Colonic mucosa (tissue), 4 donors: ENCODE measurements at places on chromosomes 1 and 21. TPM values are rescaled to one million over a fixed set of nuclear protein-coding genes. Genes with fewer than 3 reads are reported as not detected.

- H3K27ac ChIP-seq, result no peak overlapping the region
- H3K4me3 ChIP-seq, result no peak overlapping the region
- H3K36me3 ChIP-seq, result no peaks in the 10 kb centered on the region
- no peaks in the 10 kb centered on the region for H3K27me3 ChIP-seq
Measured at GRCh38 chr1:215104283-215104682, 21.7 kb downstream of the KCNK2 start.

DNA sequence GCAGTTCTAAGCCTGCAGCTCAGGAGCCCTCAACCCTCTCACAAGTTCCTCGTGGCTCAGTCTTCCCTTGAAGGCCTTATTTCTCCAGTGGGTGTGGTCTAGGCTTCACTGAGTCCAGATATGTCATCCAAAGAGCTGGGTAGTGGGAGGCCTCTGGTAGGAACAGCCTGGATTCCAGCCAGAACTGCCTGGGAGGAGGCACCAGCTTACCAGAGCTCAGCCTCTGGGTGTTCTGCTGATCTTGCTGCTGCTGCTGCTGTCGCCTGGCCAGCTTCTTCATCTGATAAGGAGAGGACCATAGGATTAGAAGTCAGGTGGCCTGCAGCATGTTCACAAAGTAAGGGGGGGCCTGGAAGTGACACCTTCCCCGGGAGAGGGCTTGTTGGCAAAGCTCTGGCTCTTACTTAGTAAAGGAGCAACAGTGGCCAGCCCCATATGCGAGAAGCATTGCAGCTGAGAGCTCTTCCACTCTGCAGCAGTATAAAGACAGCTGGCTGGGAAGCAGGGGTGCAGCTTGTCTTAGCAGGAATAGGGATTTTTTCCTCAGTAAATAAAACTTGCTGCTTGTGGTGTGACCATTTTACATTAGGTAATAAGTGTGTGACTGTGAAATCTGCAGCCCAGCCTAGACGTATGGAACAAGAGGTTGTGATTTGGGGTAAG, 148.5 kb downstream of the LMX1A start:
- H3K4me1 ChIP-seq, result no peaks in the 10 kb centered on the region
- no peaks in the 10 kb centered on the region for H3K27me3 ChIP-seq

DNA sequence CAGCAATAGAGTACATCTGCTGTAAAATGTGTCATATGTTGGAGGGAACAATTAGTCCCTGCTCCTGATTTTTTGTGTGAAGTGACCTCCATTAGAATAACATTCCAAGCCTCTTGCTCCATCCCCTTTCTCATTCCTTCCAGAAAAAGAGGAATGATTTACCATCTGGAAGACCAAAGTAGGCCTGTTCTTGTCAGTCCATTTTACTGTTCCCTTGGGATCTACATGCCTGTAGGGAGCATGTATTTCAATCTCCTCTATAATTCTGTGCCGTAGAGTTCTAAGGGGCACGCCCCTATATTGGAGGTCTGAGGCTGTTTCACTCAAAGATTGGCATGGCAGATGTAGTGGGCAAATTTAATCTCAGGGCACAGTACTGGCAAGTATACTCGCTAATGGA, 48.8 kb upstream of the MAN1A2 start:
- H3K27ac ChIP-seq, result no peak overlapping the region
- H3K27me3 ChIP-seq, result no peaks in the 10 kb centered on the region
- H3K4me1 ChIP-seq, result no peaks in the 10 kb centered on the region
- no peak overlapping the region for H3K4me3 ChIP-seq
- no peaks in the 10 kb centered on the region for H3K36me3 ChIP-seq

GRCh38 chr1:70809069-70809468, 238.5 kb downstream of the PTGER3 start:
- H3K27me3 ChIP-seq, result no peaks in the 10 kb centered on the region
- H3K36me3 ChIP-seq, result no peaks in the 10 kb centered on the region
- no peak for DNase-seq
- no peak overlapping the region for H3K27ac ChIP-seq

DNA sequence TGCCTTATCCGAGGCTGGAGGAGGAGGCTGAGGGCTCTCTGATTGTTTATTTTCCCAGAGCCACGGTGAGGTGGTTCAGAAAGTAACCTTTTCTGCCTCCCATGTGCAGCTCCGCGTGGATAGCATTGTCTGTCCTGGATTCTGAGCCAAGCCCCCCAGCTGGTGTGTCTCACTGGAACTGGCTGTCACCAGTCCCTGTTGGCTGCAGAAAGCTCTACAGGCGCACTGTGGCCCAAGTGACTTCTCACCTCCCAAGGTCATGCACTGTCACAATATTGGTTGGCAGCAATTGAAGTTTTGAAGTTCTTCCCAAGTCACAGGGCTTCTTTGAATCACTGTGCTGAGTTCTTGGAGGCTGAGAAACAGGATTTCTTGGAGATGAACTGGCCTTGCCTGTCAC, 8.2 kb downstream of the BMP8A start:
- no peak overlapping the region for H3K27ac ChIP-seq
- H3K4me1 ChIP-seq, result no peaks in the 10 kb centered on the region
- H3K27me3 ChIP-seq, result no peaks in the 10 kb centered on the region
- DNase-seq, result no peak
- H3K4me3 ChIP-seq, result no peak overlapping the region

DNA sequence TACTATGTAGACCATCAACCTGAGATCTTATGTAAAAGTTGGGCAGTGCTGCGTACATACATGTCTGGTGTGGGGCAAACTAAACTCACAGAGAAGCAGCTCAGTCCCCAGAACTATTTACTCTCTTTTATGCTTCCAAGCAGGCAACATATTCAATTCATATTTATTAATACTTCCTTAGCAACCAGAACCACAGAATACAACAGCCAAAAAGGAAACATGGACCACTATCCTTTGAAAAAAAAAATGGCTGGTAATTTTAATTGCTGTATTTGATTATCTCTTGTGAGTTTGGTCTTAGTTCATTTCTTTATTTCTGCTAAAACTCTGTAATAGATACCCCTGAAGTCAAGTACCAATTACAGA, 1.5 kb upstream of the PPP1R15B start:
- H3K4me3 ChIP-seq, result no peak overlapping the region
- no peak overlapping the region for H3K27ac ChIP-seq

DNA sequence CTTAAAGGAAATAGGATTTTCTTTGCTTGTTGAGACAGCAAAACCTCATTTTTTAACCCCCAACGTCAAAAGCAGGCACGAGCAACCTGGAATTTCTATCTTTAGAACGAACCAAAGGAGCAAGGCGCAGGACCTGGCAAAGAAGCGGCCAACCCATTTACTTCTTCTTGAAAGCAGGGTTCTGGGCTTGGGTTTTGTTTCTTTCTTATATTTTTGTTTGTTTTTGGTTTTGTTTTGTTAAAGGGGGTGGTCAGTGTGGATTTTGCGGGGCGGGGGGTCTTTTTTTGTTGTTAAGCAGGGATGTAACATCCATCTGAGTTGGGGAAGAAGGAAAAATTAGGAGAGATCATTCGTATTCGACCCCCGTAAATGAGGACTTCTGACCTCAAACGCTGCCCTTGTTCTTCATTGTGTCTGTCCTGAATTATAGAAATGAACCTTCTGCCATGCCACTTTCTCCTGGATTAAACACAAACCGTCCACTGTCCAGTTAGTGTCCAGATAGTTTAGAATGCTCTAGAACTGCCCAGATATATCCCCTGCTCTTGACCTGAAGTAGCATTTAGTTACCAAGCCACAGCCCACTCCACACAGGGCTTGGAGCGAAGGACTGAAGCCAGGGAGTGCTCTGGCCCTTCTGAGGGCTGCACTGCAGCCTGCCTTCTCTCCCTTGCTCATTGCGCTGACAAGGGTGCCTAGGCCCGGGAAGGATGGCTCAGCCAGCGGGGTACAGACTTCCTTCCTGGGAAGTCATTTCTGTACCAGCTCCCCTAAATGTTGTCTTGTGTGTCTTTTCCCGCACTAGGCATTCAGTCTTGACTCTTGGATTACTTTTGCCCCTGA, 909 bp upstream of the APP start:
- no peaks in the 10 kb centered on the region for H3K36me3 ChIP-seq
- H3K4me1 ChIP-seq, result no peaks in the 10 kb centered on the region
- peak overlapping the region; percentile 90 for H3K4me3 ChIP-seq
- no peak for DNase-seq
- no peak overlapping the region for H3K27ac ChIP-seq

DNA sequence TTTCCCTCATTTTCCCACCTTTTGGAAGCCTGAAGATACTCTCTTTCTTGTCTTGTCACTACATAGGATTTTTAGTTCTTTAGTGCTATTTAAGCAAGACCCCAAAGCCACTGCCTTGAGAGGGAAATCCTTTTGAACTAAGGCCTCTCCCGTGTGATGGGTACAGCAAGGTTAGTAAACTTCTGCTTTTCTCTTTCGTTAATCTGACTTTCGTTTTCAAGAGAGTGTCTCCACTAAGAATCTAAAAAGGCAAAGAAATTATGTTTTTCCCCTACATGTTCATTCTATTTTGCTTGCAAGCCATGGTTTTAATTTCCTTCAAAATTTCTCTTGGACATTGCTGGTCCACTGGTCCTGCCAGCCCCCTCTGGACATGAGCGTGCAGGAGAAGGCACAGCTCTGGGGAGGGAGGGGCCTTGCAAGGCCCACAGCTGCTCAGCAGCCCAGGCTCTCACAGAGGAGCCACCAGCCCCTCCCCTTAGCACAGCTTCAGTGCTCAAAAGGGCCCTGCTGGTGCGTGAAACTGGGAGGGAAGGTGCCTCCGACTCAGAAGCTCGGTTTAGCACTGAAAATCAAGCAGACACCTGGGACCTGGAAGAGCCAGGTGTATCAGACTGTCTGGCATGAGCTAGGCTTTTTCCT, 210.9 kb upstream of the GALNT2 start:
- H3K27me3 ChIP-seq, result no peaks in the 10 kb centered on the region
- no peak overlapping the region for H3K4me3 ChIP-seq
- H3K27ac ChIP-seq, result no peak overlapping the region

- H3K27me3 ChIP-seq, result no peaks in the 10 kb centered on the region
- no peak overlapping the region for H3K27ac ChIP-seq
- no peak for DNase-seq
- H3K4me1 ChIP-seq, result no peaks in the 10 kb centered on the region
- no peaks in the 10 kb centered on the region for H3K36me3 ChIP-seq
- no peak overlapping the region for H3K4me3 ChIP-seq
Measured at GRCh38 chr1:167666416-167666815, 36.4 kb downstream of the RCSD1 start.

- no peaks in the 10 kb centered on the region for H3K36me3 ChIP-seq
- no peaks in the 10 kb centered on the region for H3K27me3 ChIP-seq
- no peak overlapping the region for H3K4me3 ChIP-seq
- no peaks in the 10 kb centered on the region for H3K4me1 ChIP-seq
Measured at GRCh38 chr1:68347415-68347814, 102.3 kb downstream of the RPE65 start.

- H3K27ac ChIP-seq, result no peak within 1 kb of the TSS
- no peaks in the 10 kb centered on the region for H3K27me3 ChIP-seq
- H3K36me3 ChIP-seq, result no peaks in the 10 kb centered on the region
- peak within 1 kb of the TSS; percentile 68 for H3K4me3 ChIP-seq
- H3K4me1 ChIP-seq, result peaks cover 4% of the 10 kb centered on the region
Measured at GRCh38 chr1:40665335-40666171, at the start of gene RIMS3. TSS of gene RIMS3 (minus strand) at chr1:40665682. CDS start at chr1:40641925, 23,757 bp downstream.

- no peak for DNase-seq
- no peak overlapping the region for H3K27ac ChIP-seq
- H3K4me1 ChIP-seq, result no peaks in the 10 kb centered on the region
- no peak overlapping the region for H3K4me3 ChIP-seq
- H3K27me3 ChIP-seq, result no peaks in the 10 kb centered on the region
Measured at GRCh38 chr1:235275223-235275622, 52.8 kb downstream of the ARID4B start.

PKLR gene
- 1.6 TPM for total RNA-seq

HSD11B1 gene
- 0.59 TPM for total RNA-seq
